ENCODE measurements at places on chromosomes 3 and 15.

DNA sequence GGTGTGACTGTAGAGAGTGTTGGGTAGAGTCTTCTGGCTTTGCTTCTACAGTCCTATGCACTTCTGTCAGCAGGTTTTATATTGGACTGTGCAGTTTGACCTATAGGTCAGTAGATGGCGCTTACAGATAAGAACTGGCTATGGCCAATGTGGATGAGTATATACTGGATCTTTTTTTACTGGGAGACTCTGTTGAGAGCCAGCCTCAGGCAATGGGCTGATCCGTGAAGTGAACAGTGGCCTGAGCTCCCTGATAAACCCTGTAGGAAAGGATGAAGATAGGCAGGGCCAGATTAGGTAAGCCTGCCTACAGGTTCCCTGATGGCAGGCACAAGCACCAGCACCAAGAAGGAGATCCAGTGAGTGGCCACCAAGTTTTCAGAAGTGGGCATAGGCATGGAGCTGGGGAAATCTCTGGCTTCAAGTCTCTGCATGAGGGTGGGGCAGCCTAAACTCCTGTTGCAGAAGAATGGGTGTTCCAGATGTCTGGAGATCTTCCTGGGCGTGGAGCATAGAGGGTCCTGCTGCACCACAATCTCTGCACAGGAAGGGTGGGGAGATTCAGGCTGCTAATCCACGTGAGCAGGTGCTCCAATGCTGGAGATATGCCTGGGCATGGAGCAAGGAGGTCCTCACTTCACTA is 326.0 kb upstream of the SGO1 start:
- DNase-seq = peak; percentile 20

DNA sequence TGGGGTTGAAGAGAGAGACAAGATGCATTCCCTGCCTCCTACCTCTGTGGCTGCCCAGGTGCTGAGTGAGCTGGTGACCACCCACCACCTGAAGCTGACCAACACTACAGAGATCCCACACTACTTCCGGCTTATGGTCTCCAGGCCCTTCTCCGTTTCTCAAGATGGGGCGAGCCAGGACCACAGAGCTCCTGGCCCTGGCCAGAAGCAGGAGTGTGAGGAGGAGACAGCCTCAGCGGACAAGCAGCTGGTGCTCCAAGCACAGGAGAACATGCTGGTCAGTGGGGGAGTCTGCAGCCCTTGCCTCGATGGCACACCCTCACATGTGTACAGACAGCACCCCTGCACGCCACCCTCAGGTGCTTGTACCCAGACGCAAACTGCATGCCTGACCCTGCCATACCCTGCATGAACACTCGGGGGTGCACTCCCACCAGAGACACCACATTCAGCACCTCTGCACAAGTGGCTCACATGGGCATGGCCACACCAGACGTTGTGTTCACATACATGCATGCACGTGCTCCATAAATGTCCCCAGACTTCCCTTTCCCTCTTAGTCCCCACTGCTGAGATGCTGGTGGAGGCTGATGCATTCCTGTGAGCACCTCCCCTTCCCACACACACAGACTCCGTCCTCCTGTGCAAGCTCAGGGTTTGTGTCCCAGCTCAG is 19.0 kb downstream of the ACAA1 start:
- peak; percentile 53 for DNase-seq

DNA sequence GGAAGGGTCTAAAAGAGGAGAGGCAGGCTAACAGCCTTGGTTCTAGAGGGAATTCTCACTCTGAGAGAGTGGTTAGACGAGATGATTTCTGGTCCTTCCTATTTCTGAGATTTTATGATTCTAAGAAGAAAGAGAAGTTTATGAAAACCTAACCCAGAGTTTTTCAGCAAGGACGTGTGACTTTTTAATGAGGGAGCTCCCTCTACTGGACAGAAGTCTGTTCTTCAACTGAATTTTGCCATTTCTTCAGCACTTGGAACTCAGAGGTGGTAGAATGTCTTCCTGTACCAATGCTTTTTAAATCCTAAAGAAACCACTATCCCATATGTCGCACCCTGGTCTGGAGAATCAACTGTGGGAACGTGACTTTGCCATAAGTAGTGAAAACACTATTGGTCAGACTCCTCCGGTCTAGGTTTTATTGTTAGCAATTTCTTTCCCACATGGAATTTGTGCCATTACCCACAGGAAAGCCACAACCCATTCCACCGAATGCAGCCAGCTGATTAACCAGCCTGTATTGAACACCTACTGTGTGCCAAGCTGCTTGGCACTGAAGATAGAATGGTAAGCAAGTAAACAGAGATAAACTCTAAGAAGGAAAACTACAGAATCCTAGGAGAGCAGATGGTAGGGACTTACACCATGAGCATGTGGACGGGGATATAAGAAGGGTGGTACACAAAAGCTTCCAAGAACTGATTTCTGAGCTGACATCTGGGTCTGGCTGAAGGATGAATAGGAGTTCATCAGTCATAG is 199.5 kb upstream of the LMCD1 start:
- peak; percentile 36 for DNase-seq

DNA sequence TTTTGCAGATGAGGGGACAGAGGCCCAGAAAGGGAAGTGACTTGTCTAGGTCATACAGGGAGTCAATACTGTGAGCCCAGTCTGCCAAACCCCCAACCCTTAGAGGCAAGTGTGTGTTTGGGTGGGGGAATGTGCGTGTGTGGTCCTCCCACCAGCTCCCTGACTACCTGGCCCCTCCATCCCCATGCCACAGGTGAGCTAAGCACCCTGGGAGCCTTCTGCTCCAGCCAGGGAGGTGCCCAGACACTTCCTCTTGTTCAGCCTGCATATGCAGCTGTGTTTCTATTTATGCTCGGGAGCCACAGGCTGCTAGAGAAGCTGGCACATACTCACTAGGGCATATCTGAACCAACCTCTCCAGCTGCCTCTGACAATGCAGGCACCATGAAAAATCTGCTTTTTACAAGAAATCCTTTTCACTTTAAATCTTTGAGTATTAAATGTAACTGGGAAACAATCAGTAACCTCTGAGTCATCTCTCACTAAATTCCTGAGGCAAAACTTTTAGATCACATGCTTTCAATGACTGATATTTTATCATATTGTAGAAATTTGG is 20.7 kb downstream of the TBC1D2B start:
- DNase-seq = peak; percentile 46

GRCh38 chr15:77070180-77070494 is 772 bp downstream of the TSPAN3 start:
- DNase-seq = no peak

- DNase-seq = no peak
Observed at GRCh38 chr3:42689421-42690014, 4.2 kb downstream of the KLHL40 start.

DNA sequence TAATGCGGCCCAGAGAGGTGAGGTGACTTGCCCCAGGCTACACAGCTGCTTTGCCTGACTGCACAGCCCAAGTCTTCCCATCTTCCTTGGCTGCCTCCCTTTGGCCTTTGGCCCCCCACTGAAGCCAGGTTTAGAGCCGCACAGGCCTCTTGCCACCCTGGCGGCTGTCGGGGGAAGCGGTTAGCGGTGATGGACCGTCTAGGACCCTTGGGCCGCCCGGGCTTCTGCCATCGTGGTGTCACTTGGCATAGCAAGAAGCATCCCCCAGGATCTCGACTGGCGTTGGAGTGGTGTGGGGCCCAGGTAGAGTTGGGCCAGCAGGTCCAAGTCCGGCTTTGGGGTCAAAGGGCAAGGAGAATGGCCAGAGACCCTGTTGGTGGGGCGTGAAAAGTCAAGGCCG is 61.0 kb downstream of the LINGO1 start:
- DNase-seq = no peak

DNA sequence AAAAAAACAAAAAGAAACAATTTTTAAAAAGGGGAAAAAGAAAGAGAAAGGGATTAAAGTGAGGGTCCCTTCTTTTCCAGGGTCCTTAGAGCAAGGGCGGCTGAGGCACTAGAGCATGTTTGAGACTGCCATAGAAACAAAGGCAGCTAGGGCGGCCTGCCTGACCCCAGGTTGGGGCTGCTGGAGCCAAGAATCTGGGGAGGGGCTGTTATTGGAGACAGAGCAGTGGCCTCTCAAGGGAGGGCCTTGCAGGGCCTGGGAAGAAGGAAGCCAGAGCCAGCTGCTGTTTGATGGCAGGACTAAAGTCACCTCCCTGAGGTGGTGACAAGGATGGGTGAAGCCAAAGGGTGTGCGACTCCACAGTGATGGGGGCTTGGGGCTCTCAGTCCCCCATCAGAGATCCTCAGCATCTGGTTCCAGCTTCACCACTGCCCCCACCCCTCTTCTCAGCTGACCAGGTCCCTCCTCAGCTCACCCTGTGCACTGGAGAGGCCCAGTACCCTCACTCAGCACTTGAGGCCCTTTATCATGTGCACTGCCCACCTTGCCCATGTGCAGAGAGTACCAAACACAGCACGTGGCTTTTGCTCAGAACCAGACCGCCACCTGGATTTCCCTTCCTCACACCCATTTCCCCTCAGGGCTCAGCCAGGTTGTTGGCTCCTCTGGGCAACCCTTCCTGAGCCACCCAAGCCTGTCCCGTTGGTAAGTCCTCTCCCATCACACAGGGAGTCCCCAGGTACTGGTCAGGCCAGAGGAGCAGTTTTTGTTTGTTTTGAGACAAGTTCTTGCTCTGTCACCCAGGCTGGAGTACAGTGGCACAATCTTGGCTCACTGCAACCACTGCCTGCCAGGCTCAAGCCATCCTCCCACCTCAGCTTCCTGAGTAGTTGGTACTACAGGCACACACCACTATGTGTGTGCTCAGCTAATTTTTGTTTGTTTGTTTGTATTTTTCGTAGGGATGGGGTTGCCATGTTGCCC is 1.7 kb downstream of the TMEM89 start:
- DNase-seq = no peak

DNA sequence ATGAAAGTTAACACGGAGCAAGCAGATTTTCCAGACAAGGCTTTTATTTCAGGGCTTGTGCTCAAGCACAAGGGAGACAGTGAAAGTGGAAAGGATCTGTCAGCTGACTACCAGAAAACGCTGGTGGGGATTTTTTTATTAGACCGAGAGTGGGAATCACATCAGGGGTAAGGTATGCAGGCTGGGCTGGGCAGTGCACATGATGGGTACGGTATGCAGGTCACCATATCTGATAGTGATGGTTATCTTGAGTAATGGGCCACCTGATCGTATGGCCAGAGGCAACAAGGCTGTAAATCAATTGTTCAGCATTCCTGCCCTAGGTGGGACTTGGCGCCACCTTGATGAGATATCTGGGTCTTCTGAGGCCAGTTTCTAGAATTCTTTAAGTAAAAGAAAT is 36.9 kb upstream of the PIAS1 start:
- DNase-seq = no peak

DNA sequence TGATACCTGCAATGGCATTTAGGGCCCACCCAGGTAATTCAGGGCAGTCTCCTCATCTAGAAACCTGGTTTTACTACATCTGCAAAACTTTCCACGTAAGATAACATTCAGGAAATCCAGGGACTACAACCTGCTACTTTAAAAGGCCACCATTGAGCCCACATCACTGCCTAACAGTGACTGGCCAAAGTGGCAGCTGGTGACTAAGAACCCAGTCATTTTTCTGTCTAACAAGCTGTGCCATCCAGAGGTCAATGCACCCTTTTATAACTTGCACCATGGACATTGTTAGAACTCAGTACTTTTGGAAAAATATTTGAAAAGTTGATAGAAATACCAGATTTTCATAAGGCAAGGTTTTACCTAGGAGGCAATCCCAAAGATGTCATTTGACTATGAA is 492.4 kb downstream of the OTOL1 start:
- no peak for DNase-seq
